ENCODE measurements at places on chromosomes 5 and 9.

GRCh38 chr5:93378073-93378472, 202.9 kb downstream of the NR2F1-AS1 start:
- DNase-seq, result no peak

DNA sequence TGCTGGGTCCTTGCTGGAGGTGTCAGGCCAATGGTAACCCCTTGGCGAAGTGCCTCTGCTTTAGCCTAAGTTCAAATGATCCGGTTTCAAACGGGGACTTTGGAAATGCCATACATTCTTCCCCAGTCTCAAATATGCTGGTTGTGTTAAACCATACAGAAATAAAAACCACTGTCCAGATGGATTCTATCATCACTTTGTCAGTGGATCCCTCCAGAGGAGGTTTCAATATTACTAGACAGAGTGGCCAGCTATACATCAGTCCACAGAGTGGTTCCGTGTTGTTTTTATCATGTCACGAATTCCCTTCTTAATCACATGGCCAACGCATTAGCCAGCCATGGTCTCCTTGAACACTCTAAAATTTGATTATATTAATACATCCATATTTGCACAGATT, 7.3 kb upstream of the RANBP17 start:
- no peak for DNase-seq

DNA sequence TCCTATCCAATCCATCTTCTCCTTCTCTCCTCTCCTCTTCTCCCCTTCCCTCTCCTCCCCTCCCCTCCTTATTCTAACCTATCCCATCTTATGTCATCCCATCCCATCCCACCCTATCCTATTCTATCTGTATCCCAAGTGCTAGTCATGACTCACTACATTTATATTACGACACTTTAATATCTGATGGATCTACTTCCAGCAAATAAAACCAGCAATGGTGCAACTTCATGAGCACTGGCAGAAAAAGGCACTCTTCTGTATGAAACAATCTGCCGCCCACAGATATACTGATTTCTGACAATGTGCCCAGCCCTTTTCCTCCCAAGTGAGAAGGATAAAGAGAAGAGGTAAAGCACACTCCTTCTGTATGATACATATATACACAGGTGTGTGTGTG, 86.6 kb upstream of the ANKH start:
- no peak for DNase-seq

GRCh38 chr5:146419696-146420095, 27.4 kb upstream of the TCERG1 start:
- DNase-seq, result no peak

GRCh38 chr9:34709196-34709978, 549 bp downstream of the CCL21 start:
- DNase-seq, result no peak

DNA sequence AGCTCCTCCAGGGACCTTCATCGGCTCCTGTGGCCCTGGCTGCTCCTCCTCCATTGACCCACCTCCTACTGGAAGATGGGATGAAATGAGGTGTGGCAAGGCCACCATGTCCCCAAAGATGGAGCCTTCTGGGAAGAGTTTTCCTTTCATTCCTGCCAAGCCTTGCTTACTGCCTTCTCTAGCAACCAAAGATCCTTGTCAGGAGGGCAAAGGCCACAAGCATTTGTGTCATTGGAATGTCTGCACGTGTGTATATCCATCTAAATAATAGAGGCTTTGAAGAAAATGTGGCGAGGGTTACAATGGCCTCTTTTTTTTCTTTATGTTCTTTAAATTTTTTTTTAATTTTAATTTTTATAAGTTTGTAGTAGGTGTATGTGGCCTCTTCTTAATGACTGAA, 313.6 kb downstream of the ARHGEF28 start:
- no peak for DNase-seq

GRCh38 chr5:65483546-65484346, 2.0 kb upstream of the ADAMTS6 start:
- DNase-seq, result no peak
